ENCODE measurements at places on chromosomes 11 and 22.
A peak's percentile ranks its signal among the peaks of the same experiment; 100 is the strongest.

DNA sequence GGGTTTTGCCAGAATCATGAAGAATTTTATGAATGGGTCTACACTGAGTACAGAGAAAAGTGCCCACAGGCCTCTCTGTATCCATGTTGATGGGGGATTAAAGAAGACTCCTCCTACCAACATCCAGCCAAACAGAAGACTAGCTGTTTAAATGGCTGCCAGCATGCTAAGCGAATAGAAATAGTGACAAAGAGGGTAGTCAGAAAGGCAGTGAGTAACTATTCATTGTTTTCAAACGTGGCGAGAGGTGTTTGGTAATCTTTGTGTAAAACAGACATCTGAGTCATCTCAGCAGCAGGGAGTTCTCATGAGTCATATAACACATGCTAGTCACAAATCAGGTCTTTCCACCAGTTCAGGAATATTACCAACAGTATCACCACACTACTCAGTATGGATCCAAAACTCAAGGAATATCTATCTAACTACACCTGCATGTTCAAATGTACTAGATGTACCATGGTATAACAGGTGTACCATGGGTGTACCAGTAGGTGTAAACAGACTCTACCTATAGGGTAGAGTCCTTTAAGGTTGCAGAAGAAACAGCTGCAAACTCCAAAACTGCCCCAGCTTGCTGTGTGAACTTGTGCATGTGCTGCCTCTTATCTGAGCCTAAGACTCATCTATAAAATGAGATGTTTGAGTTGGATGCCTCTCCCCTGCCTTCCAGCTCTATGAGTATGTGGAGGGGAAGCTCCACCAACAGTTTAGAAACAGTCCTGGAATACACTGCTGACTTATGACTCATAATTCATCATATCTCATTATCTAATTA, 82.0 kb downstream of the SLC1A2 start:
- peak; percentile 70 for DNase-seq

DNA sequence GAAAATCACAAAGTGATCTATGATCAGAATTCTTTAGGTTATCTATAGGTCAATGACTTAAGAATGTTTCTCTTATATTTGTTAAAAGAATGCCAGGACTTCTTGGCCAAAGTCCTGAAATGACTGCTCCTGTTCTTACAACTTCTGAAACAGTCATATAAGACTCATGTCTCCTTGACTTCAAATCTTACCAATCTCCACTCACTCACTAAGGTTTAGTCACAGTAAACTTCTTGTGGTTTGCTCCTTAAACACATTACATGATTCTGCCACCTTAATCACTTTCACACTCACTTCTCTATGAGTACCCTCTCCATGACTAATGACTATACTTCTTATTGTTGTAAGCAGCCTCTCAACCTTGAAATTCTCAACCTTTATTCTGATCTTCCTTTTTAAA, 648.7 kb upstream of the CCDC179 start:
- DNase-seq: peak; percentile 6

DNA sequence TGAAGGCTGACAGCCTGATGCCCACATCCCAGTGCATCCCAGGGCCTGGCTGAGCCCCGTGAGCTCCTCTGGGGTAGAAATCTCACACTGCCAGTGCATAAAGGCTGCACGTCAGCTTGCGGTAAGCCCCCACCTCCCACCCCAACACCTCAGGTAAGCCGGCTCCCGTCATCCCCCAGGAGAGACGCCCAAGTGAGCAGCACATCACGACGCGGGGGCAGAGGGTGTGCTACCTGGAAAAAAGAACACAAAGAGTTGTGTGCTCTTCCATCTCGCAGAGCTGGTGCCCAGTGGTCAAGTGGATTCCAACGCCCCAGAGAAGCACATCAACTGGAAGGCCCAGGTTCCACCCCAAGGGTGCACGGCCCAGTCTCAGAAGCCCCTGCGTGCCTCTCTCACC, 50.0 kb downstream of the IGSF9B start:
- no peak for DNase-seq

DNA sequence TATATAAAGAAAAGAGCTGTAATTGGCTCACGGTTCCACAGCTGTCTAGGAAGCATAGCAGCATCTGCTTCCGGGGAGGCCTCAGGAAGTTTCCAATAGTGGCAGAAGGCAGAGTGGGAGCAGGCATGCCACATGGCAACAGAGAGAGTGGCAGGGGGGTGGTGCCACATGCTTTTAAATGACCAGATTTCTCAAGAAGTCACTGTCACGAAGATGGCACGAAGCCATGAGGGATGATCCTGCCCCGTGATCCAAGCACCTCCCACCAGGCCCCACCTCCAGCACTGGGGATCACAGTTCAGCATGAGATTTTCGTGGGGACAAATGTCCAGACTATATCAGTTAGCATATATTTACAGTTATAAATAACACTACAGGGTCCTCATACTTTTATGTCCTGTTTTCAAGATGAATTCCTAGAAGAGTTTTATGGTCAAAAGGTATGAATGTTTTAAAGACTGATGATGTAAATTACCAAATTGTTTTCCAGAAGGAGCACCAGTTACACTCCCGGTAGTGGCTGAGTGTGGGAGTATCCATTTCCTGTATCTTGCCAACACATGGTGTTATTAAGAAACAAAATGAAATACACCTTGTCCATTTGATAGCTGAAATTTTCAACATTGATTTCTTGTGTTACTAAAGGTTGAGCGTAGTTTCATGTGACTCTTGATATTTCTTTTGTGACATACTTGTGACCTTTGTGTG, 19.2 kb downstream of the FAM118A start:
- DNase-seq: no peak

GRCh38 chr11:9701799-9702198, 37.9 kb downstream of the SWAP70 start:
- no peak for DNase-seq

DNA sequence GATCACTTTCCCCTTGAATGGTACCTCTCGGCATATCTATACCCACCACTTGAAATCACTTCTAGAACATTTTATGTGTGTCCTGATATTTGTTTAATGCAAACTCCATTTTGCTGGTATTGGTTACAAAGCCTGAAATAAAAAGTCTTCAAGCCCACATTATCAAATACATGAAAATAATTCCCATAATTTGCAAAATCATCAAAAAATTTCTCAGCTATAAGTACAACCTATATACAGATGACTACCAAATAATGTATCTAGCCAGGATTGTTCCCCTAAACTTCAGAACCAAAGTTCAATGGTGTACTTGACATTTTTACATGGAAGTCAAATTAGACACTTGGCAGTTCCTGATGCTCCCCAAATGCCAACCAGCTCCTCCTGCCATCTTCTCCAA, 71.8 kb downstream of the PRCP start:
- DNase-seq: no peak

GRCh38 chr11:43447151-43447550, 88.4 kb downstream of the TTC17 start:
- no peak for DNase-seq

All from H54 (cell line).